ENCODE measurements at places on chromosomes 6 and 20.

DNA sequence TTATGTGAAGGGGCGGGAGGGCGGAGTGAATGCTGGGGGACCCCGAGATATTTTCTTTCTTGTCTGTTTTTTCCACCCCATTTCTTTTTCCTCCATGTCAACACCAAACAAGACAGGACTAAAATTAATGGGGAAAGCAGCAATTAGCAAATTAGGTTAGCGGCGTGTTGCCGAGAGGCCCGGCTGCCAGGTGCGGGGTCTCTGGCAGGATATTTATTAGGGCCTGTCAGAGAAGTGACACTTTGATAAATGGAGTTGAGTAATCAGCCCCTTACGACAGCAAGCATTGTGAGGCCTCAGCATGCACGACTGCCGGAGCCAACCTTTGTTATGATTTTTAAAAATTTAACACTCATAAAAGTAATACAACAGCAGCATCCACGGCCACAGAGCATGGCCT lies 193.8 kb downstream of the DHX35 start:
- DNase-seq, result no peak

- no peak for DNase-seq
These were observed 41.8 kb upstream of the TOP1 start for GRCh38 chr20:40986774-40987173.

- no peak for DNase-seq
These were observed 163.2 kb downstream of the MRPL14 start for GRCh38 chr6:43963877-43964658.

- no peak for DNase-seq
These were observed 1.1 kb downstream of the MYLK2 start for GRCh38 chr20:31820228-31820627.

- DNase-seq, result no peak
These were observed 285.7 kb downstream of the BTBD9 start for GRCh38 chr6:38354037-38354381.

GRCh38 chr20:63175038-63175895 lies 40.7 kb downstream of the YTHDF1 start:
- no peak for DNase-seq

DNA sequence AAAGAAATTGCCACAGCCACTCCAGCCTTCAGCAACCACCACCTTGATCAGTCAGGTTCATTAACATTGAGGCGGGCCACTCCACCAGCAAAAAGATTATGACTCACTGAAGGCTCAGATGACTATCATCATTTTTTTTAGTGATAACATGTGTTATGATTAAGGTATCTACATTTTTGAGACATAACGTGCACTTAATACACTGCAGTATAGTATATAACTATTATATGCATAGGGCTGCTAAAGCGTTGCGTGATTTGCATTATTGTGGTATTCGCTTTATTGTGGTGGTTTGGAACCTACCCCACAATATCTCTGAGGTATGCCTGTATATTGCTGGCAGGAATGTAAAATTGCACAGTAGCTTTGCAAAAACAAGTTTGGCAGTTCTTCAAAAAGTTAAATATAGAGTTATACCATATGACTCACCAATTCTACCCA lies 6.8 kb upstream of the RIPK1 start:
- peak; percentile 29 for DNase-seq

DNA sequence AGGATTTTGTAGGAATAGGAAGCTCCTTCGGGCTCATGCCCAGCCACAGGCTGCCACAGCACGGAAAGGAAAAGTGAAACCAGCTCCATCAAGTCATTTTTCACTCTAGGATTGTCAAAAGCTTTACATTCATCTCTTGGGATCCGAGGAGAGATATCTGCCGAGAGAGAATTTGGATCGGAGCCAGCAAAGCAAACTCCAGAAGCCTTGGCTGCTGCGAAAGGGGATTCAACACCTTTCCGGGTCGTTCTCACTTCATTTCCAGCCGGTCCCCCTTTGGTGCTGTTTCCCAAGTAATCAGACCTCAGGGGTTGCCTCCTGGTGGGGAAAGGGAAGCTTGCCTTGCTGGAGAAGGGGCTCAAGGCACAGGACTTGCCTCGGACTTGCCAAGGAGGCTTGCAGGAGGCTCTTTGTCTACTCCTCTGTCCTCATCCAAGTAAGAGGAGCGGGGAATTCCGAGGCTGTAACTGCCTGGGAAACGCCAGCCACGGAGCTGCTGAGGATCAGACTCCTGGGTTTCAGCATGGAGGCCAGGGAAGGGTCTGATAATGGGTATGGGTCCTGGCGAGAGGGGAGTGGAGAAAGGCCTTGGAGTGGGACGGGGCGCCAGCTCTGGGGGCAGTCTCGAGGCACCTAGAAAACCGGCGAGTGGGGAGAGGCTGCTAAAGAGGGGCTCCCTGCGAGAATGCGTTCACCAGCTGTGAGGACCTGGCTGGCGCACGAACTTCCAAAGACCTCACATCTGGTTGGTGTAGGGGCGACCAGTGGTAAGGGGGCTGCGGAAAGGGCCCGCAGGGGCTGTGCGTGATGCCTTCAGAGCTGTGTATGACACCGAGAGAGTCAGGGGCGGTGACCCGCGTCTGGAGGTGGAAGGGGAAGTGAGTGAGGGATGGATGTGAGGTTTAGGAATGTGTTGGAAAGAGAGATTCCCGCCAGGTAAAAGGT lies 702 bp downstream of the ETV7 start:
- DNase-seq, result peak; percentile 13

- peak; percentile 59 for DNase-seq
These were observed 13.7 kb downstream of the SOD2 start for GRCh38 chr6:159679091-159680077.

DNA sequence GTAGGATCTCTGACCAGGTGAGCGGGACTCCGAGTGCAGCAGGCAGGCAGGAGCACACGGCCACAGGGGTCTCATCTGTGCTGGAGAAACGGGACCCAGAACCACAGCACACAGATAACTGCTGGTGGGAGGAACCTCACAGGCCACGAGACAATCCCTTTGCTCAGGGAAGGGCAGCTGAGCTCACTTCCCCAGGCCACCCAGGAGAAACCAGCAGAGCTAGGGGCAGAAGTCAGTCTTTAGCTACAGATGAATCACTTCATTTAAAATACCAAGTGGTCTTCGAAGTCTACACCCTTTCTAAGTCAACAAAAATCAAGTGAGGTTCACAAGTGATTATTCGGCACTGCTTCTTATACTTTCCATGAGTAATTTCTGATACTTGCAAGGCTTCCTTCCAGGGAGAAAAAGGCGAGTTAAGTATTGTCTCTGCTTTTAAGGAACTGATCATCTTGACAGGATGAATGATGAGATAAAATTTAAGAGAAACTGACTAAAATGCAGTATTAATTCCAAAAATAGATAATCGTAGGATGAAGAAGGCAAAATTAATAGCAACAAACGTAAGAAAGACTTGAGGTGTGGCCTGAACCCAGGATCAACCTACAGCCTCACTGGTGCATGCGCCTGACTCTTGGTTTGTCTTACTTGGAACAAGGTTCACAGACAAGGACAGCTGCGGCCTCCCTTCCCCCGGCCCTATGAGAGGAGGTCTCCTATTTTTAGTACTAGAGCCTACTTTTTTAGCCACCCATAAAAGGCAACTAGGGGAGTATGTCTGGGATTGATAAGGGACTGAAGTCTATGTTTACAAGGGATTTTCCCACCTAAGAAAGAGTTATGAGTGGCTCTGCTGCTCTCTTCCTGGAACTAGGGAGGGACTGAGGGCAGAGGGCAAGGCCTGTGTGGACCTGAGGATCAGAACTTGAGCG lies 233.6 kb downstream of the TTLL2 start:
- no peak for DNase-seq

DNA sequence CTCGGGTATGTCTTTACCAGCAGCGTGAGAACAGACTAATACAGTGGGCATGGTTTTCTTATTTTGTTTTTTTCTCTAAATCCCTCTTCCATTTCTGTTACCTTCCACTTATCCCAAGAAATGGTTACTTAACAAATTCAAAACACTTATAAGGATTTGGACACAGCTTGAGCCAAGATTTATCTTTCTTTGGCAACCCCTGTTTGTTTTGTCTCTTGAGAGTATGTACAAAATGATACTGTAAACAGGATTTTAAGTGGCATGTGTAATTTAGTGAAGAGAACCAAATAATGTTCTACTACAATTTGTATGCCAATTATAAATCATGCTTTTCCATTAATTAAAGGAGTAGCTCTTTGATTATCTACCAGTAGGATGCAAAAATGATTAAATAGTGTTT lies 51.4 kb downstream of the PPP1R14C start:
- no peak for DNase-seq

- DNase-seq, result no peak
These were observed 4.5 kb downstream of the RIPOR3 start for GRCh38 chr20:50686821-50687220.

DNA sequence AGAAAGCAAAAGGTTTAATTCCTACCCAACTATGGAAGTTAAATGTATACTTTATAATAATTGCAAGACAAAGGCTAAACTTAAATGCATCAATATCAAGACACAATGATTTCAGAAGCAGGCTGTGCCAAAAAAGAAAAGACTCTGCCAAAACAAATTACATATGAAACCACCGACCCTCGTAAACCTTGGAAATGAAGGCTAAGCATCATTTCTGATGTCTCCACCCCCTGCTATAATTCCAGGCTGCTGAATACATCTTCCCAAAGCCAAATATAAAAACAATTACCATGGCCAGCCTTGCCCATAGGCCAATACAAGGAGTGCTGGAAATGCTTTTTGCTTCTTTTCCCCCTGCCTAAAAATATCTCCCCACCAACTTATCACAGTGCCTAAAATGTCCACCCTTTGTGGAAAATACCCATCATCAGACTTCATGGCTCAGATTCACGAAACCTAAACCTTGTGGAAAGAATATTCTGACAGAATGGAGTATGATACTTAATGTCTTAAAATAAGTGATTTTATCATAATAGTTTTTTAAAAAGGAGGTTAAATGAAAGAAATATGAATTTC lies 37.4 kb downstream of the RCAN2 start:
- DNase-seq, result no peak

- no peak for DNase-seq
These were observed 9.4 kb upstream of the HLA-DQA1 start for GRCh38 chr6:32627831-32628230.

GRCh38 chr20:1945660-1946059 lies 48.2 kb downstream of the PDYN start:
- no peak for DNase-seq

GRCh38 chr20:8756410-8756809 lies 312.5 kb upstream of the PLCB4 start:
- DNase-seq, result no peak

DNA sequence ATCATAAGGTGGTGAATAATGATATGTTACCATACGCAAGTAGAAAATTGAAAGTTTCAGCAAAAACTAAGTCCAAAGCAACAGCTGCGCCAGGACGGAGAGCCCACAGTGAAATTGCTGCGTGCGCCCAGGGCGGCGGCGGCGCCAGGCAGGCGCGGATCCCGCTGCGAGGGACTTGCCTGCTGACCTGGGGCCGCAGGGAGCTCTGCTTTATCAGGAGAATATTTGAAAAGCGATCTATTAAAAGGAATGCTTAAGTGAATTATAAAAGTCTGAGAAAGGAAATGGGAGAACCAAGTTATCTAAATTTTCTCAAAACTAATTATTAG lies 85.4 kb downstream of the THBS2 start:
- DNase-seq, result no peak

- DNase-seq, result no peak
These were observed 26.7 kb downstream of the HCK start for GRCh38 chr20:32078791-32079190.

DNA sequence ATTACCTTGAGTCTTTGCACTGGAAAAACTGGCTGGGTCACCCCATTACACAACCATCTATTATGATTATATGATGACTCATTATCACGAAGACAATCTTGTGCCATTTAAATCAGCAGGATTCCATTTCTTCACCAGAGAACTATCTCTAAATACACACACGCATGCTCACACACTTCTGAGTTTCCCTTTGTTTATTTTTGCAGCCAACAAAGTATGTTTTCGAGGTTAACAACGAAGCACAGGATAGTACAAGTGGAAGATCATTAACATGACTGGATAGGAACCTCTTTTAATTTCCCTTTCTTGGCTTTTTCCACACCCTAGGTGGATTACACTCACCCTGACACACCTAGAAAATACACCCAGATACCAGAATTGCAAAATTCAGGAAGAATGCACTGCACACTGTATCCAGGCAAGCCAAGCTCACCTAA lies 18.9 kb downstream of the PERP start:
- DNase-seq, result no peak

GRCh38 chr6:165986914-165987482 lies 180.7 kb downstream of the TBXT start:
- DNase-seq, result no peak

DNA sequence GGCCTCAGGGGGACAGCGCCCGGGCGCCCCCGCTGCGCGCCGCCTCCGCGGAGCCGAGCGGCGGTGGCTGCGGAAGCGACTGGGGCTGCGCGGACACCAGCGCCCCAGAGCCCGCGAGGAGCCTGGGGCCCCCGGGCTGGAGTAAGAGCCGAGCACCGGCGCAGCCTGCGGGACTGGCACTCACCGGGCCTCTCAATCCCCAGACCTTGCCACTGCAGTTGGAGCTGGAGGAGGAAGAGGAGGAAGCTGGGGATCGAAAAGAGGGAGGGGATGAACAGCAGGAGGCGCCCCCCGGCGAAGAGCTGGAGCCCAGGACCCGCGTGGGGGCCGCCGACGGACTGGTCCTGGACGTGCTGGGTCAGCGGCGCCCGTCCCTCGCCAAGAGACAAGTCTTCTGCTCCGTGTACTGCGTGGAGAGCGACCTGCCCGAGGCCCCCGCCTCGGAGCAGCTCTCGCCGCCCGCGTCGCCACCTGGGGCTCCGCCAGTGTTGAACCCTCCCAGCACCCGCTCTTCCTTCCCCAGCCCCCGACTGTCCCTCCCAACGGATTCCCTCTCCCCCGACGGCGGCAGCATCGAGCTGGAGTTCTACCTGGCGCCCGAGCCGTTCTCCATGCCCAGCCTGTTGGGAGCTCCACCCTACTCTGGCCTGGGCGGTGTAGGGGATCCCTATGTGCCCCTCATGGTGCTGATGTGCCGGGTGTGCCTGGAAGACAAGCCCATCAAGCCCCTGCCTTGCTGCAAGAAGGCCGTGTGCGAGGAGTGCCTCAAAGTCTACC lies 590 bp downstream of the RNF217 start:
- peak; percentile 18 for DNase-seq

DNA sequence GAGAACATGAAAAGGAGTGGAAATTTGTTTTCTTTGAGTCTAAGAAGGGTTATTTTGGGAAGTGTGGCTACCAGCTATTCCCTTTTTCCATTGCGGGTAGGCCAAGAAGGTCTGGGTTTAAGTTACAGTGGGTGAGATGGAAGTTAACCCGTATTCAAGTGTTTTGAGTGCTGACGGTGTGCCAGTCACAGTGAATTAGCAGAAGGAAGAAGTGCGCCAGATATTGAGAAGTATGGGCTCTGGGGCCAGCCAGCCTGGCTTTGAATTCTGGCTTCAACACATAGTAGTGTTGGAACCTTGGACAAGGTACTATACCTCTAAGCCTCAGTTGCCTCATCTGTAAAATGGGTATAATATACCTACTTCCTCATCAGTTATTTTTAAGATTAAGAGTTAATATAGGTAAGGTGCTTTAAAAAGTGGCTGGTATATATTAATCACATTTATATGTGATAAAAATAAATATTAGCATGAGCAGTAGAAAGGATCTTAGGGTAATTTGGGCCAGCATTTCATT lies 16.3 kb downstream of the ZNF76 start:
- no peak for DNase-seq

GRCh38 chr20:18256440-18257090 lies 31.8 kb upstream of the ZNF133 start:
- DNase-seq, result no peak

GRCh38 chr20:32638848-32639247 lies 34.9 kb downstream of the C20orf203 start:
- DNase-seq, result no peak
